NCI-H1092 treated with DMSO at 0.1 percent for 48 hours (cell line): ENCODE measurements at places on chromosomes 3 and 15.
A peak's percentile ranks its signal among the peaks of the same experiment; 100 is the strongest.

DNA sequence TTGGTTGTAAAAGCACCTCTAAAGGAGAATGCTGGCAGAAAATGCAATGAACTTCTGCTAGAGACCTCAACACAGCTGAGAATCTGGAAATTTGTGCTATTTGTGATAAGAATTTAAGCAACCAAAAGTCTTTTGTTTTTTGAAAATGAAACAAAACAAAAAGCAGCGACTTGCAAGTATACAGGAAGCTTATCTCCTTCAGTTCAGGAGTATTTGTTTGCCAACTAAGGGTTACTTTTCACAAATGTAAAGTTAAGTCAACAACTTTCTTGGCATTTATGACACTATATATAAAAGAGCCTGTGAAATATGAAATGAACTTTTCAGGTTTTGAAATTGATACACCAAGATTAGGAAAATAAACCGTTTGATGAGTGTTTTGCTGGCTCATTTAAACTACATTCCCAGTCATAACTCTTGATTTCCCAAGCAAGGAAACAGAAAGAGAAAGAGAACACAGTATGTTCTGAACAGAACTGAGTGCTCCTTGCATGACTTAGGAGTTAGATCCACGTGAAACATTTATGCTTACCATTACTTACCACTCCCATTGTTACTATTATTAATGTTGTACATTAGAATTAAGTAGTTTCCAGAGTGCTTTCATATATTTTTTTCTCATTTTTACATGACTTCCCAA, 92.3 kb upstream of the COL8A1 start:
- no peak for DNase-seq

GRCh38 chr3:14418296-14419250, 16.2 kb downstream of the SLC6A6 start:
- no peak for DNase-seq

GRCh38 chr15:27683121-27683520, 416.0 kb downstream of the OCA2 start:
- no peak for DNase-seq

- no peak for DNase-seq
Measured at GRCh38 chr3:156395961-156396710, 158.8 kb downstream of the SSR3 start.

- DNase-seq = no peak
Measured at GRCh38 chr15:65370885-65371284, 6.9 kb downstream of the IGDCC3 start.

- DNase-seq = no peak
Measured at GRCh38 chr3:16482194-16482769, 31.2 kb downstream of the RFTN1 start.

DNA sequence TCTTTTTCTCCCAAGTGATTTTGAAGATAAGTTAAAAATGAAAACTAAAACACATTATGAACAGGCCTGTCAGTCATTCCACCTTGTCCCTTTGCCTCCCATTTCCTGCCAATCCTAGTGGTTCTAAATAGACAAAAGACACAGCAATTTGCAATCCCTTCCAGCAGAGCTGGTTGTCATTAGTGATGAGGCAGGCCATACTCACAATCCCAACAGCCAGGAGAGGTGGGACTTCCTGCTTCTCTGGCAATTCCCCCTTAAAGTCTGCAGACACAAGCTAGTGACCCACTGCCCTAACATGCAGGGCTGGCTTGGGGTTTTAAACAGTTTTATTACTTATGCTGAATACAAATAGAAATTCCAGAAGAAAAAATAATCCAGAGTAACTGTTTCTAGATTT, 38.4 kb upstream of the RBP1 start:
- no peak for DNase-seq

DNA sequence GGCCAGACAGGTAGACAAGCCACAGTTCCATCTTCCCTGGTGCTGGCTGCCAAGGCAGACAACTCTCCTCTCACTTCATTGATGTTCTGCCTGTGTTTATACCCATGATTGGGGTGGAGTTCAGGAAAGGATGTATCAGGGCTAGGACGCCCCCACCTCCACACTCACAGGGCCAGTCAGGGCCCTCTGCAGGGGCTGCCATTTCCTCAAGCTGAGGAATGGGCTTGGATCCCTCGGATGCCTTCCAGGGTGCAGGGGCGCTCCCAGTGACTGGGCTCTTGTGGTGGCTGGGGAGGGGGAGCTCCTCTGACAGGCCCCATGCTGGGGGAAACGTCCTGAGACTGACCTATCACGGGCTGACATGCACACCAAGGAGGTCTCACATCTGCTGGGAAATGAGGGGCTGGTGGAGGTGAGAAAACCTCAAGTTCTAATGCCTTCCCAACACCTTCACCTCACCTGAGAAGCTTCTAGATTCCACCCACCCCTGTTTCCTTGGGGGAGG, 31.4 kb downstream of the SEMA7A start:
- no peak for DNase-seq

DNA sequence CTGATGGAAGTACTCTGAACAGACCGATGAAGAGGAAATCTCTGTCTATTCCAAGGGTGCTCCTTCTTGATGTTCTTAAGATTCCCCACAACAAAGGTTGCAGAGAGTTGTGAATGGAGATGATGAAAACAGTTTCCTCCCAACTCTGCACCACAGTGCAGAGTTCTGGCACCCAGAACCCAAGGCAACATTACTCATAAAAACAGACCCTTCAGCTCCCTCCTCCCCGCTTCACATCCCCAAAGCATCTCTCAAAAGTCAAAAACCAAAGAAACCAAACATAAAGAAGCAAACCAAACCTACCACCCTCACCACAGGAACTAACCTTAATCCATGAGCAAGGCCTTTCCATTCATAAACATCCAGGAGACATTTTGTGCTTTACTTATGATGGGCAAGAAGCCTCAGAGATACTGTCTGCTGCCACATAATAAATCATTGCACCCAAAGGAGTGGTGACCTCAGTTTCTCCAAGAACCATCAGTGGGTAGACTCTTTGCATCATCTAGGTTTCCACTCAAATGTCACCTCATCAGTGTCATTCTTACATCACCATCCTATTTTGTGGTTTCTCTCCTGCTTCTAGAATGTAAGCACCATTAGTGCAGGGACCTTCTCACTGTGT, 13.2 kb downstream of the PCOLCE2 start:
- no peak for DNase-seq

DNA sequence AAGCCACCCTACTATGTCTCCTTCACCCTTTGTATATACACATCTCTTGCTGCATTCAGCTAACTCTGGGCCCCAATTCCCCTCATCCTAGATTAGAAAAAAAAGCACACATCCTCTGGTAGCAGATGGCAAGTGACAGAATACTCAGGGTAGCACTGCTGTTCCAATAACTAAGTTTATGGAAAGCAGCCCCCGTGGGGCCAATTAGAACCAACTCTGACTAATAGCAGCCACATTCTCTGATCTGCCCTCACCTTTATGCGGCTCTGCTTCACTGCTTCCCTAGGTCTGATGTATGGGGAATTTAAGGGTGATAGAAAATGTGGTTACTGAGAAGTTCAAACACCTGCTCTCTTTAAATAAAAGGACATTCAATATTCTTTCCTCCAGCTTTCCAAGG, 74.9 kb upstream of the SETMAR start:
- no peak for DNase-seq

DNA sequence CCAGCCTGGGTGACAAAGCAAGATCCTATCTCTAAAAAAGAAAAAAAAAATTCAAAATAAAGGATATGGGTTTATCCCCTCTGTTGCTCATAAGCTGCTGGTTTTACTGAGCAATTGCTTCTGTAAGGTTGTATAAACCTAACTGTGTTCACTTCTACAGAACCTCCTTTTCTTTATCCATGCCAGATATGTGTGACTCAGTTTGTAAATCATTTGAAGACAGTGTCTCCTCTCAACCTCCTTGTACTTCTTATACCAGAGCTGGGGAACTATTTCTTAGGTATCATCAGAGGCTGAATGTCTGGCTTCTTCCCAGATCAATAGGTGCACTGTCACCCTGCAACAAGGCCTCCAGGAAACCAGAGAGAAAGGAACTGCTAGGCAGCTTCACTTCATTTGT, 273.8 kb downstream of the CD47 start:
- no peak for DNase-seq

- DNase-seq = peak; percentile 64
Measured at GRCh38 chr3:58173669-58174398, 36.9 kb downstream of the DNASE1L3 start.

- DNase-seq = no peak
Measured at GRCh38 chr15:45606841-45607240, 19.7 kb downstream of the BLOC1S6 start.

DNA sequence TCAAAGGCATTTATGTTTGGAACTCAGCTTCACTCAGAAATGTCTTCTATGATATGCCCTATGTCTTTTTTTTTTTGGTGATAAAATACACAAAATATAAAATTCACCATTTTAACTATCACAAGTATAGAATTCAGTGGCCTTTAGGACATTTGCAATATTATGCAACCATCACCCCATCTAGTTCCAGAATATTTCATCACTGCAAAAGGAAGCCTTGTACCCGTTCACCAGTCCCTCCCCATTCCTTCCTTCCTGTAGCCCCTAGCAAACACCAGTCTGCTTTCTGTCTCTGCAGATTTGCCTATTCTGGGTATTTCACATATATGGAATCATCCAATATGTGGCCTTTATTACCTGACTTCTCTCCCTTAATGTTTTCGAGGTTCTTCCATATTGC, 134.8 kb downstream of the ADAMTS9 start:
- no peak for DNase-seq

DNA sequence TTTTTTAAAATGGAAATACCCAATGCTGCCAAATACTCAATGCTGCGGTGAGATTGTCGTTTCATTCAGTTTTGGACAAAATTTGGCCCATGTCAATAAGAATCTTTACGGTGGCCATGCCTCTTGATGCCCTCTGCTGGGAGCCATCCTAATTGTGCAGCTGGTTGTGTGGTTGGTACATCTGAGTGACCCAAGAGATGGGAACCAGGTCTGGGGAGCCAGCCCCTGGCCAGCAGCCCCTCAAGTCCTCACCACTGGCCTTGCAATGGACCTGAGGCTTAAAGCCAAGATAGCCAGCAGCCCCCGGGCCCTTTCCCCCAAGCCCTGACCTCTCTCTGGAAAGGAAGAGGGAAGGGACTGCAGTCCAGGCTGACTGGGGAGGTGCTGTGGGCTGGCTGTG, 36.4 kb upstream of the ESYT3 start:
- DNase-seq = no peak

DNA sequence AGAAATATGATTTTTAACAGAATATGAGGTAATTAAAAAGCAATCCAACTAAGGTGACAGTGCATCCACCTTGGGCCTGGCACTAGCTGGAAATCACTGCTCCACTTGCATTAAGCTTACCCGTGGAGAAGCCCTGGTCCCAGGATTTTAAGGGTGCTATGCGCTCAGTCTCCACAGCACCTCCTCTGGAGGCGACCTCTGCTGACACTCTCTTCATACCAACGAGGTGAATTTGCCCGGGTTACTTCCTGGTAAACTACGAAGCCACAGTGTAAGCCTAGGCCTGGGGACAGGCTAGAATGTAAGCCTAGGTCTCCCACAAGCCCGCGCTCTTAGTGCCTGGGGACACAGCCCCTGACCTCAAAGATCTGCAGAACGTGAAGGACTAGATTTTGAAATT, 793 bp downstream of the APOD start:
- no peak for DNase-seq

- DNase-seq = no peak
Measured at GRCh38 chr3:45261333-45262110, 35.4 kb upstream of the TMEM158 start.

- DNase-seq = peak; percentile 25
Measured at GRCh38 chr15:92636908-92637481, 18.6 kb downstream of the FAM174B start.

DNA sequence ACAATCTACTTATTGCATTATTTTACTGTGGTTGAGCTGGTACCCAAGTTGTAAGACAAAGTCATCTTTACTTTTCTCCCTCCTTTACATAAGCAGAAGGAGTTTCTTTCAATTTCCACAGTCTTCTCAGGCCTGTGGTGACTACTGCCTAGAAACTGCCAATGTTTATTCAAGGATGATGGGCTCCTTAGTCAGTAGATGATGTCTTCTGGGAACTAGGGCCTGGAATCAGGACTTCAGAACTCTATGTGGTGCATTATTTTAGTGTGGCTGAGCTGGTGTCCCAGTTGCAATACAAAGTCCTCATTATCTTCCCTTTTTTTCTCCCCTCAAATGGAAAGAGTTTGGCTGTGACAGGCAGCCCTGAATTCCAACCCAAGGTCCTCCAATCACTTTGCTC, 1762.5 kb downstream of the SI start:
- no peak for DNase-seq

DNA sequence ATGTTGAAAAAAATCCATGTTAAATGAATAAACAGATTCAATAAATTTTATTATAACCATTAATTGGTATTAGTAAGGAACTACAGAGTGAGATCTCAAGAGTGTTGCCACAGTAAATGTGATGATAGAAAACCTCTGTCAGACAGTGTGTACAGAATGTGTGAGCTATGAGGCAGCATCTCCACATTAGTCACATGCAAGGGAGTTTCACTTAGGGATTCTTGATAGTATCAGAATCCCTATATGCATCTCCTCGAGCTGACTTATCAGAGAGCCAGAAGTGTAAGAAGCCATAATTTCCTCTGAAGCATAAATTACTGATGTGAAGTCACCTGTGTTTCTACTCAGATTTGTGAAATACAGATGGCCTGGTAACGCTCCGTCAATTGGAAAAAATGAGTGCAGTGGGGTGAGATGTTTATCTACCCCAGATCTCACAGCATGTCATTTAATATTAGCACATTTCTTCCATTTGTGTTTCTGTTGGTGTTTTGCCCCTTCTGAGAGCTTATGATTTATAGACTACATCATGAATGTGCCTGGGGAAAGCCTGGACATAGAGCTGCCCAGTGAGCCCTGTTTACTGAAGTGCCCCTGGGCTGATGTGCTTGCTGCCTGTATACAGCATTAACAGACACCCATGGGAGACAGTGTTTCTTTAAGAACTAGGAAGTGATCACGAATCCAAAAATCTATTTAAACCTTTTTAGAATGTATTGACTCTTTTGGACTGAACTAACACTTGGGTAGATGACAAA, 262.4 kb downstream of the CPNE4 start:
- no peak for DNase-seq

DNA sequence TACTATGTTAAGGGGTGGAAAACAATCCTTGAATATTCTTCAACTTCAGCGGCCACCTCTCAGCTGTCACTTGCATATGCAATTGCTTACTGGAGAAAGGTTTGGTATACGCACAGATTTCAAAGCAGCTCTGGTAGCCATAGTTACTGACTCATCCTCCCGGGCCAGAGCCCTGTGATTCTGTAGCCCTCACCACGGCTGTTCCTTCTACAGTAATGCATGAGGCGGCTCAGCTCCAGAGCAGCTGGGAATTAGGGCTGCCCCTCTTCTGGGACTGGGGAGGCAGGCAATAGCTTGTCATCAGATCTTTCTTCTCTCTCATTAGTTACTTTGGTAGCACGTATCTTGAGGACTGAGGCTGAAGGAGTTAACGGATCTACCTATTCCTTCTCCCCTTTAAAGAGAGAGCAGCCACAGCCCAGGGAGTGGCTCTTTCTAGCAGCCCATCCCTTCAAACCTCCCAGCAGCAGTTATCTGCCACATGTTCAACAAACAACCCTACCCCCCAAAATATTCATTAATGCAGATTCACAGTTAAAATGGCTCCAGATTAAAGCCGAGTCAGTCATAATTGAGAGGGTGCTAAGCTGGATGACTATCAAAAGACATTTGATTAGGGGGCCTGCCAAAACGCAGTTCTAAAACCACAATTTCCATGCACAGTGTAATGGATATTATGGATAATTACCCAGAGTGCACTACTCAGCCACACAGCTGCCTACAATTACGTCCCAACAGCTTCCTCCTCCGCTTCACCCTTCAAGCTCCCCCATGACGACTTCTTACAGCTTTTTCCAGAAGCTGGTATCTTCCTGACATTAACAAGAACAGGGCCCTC, 54.7 kb downstream of the ETV5 start:
- DNase-seq = peak; percentile 11

- DNase-seq = no peak
Measured at GRCh38 chr3:161388855-161389254, 17.5 kb upstream of the SPTSSB start.
